ENCODE measurements at places on chromosomes 3 and 15.

DNA sequence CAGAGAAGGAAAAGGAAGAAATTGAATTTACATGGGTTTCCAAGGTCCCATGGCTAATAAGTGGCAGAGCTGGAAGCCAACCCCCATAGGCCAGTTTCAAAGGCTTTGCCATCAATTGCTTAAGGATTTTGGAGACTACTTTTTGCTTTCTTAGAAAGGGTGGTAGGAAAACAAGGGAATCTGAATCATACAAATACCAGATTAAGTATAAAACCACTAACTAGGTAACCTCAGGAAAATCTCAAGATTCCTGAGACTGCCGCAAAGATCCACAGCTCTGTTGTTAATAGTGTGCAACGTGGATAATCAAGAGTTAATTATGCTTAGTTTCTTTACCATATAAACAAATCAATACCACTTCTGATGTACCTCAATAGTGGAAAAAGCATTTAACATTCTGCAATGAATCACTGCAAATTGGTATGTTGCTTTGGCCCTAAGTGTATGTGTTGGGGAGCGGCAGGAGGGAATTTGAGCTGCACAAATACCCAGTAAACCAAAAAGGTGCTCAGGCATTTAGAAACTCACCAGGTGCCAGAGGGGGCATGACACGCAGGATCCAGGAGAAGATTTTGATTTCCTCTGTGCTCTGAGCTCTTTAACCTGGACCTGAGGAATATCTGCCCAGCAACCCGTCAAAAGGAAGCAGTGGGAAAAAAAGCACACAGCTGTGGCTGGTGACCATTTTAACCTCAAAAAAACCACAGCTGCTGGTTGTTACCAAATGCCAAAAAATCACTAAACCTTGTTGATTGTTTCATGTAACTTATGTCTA, 22.0 kb downstream of the AADAC start:
- DNase-seq, result no peak

DNA sequence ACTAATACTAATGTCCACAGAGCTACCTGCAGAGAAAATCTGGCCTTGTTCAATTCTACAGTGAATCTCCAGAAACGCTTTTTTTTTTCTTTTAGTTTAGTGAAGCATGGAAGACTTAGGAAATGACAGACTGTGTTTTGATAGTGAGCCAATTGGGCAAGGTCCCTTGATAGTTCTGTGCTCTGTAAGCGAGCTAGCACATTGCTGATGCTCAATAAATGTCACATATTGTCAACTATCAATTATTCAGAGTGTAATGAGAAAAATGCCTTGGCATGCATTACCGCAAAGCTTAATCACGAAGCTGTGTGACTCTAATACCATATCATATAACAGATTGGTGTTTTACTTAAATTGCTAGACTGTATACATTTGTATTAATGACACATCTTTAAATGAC, 5.2 kb upstream of the C3orf85 start:
- DNase-seq, result no peak

DNA sequence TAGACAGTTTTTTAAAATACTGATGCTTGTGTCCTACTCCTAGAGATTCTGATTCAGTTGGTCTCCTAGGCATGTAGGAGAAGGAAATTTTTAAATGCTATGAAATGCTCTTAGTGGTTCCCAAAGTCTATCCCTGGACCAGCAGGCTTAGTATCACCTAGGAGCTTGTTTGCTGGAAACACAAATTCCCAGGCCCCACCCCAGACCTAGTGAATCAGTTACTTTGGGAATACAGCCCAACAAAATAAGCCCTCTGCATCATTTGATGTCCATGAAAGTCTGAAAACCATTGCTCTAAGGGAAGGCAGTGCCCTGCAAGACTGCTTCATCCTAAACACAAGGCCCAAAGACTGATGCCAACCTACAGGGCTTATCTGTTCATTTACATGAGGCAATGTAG, 36.3 kb downstream of the CCNL1 start:
- DNase-seq, result peak; percentile 27

DNA sequence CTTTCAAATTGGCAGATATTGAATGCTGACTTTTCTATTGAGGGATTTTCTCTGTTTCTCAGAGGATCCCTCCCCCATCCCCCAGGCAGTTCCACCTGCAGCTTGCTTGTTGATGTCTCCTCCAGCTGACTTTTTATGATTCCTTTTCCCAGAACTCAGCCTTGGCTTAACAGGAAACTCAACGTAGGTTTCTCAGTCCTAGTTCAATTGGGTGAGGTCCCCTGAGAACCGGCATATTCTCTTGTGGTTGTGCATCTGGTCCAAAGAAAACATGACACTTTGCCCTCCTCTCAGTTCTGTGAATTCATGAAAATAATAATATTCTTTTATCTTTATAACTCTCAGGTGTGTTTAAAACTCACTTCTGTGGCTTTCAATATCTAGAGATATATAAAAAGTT, 1222.1 kb downstream of the OTOL1 start:
- DNase-seq, result peak; percentile 70

DNA sequence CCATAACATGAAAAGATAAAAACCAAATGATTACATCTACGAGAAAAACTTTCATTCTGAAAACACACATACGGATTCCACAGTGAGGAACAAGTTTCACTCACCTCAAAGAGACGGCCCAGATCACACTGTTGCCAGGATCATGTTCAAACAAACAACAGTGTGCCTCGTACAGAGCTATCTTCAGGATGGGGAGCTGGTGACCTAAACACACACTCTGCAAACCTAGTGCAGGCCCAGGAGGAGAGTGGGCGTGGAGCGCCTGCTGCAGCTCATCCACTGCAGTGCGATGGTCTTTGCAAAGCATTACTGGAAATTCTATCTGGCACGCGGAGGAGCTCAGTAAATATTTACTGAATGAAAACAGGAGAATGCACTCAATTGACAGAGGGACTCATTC, 38.5 kb downstream of the TAMM41 start:
- DNase-seq, result no peak

GRCh38 chr3:148916132-148916531, 51.0 kb downstream of the CPA3 start:
- no peak for DNase-seq

DNA sequence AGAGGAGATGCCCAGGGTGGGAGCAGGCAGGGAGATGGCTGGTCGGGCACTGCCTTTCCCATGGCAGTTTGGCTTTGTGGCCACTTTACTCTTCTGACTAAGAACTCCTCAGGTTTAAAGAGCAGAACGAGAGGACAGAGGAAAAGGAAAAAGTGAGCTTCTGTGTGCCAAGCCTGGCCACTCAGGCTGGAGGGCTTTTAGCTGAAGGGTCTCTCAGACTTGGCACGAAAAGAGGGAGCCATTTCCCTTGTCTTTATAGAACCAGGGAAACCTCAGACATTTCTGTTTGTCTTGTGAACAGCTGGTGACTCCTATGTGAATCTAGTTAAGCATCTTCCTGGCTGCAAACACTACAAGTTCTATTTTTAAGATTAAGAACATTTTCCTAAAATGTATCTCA, 23.3 kb upstream of the PSMD6 start:
- no peak for DNase-seq

DNA sequence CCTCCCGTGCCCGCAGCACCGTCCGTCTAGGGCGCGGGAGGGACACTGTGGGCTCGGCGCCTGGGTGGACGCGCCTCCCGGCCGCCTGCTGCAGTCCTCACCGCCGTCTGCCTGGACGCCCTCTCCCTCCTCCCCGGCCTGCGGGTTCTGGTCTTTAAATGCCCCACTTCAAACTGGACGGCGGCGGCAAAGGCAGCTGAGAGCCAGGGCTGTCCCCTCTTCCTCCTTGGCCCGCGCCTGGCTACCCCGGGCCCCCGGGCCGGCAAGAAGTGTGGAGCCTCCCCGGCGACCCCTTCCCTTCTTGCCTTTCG, 426 bp downstream of the CBLB start:
- DNase-seq, result peak; percentile 54

DNA sequence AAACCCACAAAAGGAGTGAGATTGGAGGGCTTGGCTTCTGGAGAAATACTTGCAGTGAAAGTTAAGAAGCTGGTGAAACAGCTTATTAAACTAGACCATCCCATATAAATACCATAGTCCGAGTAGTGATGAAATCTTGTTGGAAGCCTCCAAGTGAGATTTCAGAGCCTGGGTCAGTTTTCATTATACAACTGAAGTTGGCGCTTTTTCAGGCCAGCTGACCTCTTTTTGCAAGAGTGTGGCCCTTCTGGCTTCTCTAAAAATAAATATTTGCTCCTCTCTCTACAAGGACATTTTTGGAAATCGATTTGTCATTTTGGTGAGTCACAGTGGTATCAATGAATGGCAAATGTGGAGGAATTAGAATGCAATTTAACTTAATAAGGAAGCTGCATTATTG, 51.2 kb upstream of the THRB start:
- peak; percentile 11 for DNase-seq

- DNase-seq, result peak; percentile 55
Measured at GRCh38 chr3:23017801-23018200, 185.3 kb upstream of the UBE2E2 start.

DNA sequence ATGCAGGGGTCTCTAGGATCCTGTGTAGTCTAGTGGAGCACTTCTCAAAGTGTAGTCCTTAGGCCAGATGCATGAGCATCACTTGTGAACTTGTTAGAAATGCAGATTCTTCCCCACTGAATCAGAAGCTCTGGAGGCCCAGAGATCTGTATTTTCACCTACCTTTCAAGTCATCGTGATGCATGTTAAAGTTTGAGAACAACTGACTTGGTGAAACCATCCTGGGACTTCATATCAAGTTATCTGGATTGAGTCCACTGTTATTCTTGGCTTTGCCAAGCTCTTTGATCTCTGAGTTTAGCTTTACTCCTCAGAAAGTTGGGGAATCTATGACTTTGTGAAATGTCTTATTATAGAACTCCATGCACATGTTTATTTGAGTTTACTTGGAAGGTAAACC, 78.5 kb downstream of the ARNT2 start:
- DNase-seq, result no peak

Data from MCF 10A (cell line).